Pons (tissue), 1 donor: ENCODE measurements at places on chromosomes 5 and 9.

GRCh38 chr9:93684161-93684765 lies 107.9 kb downstream of the PHF2 start:
- no peak for DNase-seq

DNA sequence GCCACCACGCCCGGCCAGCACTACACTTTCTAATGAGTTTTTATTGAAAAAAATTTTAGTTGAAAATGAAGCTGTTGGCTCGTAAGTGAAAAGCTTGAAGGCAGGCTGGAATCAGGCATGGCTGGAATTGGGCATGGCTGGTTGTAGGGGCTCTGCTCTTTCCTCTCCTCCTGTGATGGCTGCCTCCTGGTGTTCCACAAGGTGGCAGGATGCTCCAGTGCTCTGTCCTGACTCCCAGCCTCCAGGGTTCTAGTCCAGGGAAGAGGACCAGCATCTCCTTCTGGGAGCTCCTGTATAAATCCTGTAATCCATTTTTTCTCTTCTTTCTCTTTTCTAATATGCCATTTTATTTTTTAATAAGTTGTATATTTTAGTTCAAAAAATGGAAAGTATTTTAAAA lies 57.2 kb upstream of the DHFR start:
- peak; percentile 59 for DNase-seq

- no peak for DNase-seq
These were observed 203.1 kb upstream of the PPP1R2B start for GRCh38 chr5:156647034-156647451.

GRCh38 chr5:39405083-39405843 lies 19.5 kb downstream of the DAB2 start:
- DNase-seq, result no peak

GRCh38 chr5:9538504-9538903 lies 7.4 kb downstream of the SEMA5A start:
- no peak for DNase-seq

- no peak for DNase-seq
These were observed 448.4 kb upstream of the ITGA1 start for GRCh38 chr5:52339285-52339684.
